ENCODE measurements at places on chromosomes 3 and 15.

DNA sequence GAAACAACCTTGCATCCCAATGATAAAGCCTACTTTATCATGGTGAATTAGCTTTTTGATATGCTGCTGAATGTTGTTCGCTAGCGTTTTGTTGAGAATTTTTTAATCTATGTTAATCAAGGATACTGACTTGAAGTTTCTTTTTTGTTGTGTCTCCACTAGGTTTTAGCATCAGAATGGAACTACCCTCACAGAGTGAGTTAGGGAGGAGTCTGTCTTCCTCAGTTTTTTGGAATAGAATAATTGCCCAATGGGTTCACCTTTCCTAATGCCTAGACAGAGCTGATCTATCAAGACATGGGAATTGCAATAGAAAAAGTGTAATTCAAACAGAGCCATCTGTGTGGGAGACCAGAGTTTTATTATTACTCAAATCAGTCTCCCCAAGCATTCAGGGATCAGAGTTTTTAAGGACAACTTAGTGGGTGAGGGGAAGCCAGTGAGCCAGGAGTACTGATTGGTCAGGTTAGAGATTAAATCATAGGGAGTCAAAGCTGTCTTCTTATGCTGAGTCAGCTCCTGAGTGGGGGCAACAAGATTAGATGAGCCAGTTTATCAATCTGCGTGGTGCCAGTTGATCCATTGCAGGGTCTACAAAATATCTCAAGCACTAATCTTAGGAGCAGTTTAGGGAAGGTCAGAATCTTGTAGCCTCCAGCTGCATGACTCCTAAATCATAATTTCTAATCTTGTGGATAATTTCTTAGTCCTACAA is 237.4 kb upstream of the PPP2R3A start:
- DNase-seq: no peak

GRCh38 chr3:188901671-188902287 is 270.0 kb upstream of the TPRG1 start:
- no peak for DNase-seq

GRCh38 chr3:132486099-132486498 is 68.8 kb downstream of the DNAJC13 start:
- DNase-seq: no peak

DNA sequence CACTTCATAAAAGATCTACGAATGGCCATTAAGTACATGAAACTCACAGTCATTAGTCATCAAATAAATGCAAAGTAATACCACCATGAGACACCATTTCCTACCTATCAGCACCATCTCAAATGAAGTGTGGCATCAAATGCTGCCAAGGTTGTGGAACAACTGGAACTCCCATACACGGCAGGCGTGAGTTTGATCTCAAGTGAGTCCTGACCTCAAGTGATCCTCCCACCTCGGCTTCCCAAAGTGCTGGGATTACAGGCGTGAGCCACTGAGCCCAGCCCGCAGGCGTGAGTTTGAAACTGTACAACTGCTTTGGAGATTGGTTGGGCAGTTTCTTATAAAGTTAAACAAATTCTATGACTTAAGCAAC is 28.8 kb upstream of the HDAC11 start:
- DNase-seq: peak; percentile 55

DNA sequence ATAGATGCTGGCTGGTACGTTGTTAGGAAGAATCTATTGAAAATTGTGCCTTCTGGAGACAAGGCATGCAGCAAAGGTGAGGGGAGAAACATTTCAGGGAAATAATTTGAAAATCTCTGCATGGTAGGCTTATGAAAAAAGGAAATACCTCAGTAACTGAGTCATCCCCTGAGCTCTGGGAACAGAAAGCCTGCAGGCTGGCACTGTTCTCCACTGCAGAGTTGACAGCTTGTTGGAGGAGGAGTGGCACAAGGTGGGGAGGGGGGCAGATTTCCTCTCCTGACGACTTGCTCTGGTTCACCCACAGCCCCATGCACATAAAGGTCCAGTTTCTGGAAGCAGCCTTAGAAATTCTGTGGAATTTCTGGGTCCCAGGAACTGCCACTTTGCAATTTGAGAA is 179.4 kb downstream of the ABHD5 start:
- no peak for DNase-seq

DNA sequence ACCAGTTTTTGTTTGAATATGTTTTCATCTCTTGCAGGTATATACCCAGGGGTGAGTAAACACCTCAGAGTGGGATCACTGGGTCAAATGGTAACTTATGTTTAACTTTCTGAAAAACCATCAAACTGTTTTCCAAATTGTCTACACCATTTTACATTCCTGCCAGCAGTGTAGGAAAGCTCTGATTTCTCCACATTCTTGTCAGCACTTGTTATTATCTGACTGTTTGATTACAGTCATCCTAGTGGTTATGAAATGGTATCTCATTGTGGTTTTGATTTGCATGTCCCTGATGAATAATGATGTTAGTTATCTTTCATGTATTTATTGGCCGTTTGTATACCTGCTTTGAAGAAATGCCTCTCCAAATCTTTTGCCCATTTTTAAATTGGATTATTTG is 13.8 kb downstream of the FSD2 start:
- no peak for DNase-seq

GRCh38 chr15:91104111-91104510 is 4.1 kb downstream of the SV2B start:
- DNase-seq: no peak

GRCh38 chr3:184532940-184533732 is 28.4 kb upstream of the EPHB3 start:
- no peak for DNase-seq

- DNase-seq: no peak
These were observed at the start of gene APBA2 for GRCh38 chr15:28885630-28886430. APBA2 (plus strand) TSS chr15:28885974; CDS start chr15:29053885, 167,911 bp downstream.

- no peak for DNase-seq
These were observed 9.2 kb upstream of the LYZL4 start for GRCh38 chr3:42419563-42419962.

DNA sequence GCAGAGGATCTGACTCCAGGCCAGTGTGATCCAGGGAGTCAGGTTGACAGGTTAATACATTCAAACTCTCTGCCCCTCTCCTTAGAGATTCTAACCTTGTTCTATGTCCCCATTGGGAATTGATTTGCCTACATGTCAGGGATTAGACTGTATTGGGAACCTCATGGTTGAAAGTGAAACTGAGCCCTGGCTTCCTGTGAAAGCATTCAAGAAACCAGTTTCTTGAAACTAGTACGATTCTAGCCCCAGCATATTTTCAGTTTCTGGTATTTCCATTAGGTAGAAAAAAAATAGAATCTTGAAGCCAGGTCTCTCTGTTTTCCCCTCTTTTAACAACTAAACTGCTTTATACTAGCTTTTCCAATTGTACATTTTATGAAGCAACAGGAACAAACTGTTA is 140.4 kb upstream of the ABI3BP start:
- no peak for DNase-seq

DNA sequence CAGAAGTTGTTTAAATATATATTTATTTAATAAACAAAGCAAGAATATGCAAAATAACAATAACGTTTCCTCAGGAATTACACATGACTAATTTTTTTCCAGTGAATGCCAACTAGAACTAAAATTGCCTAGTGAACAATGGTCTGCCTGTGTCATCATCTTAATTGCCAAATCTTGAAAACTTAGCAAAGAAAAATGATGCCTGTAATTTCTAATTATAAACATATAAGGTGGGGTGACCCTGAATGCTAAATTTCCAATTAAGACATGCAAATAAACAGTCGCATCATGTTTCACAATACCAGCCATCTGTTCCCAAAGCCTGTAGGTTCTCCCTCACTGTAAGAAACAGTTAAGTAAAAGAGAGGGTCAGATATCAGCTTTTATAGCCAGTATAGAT is 67.6 kb upstream of the PLCL2 start:
- no peak for DNase-seq

DNA sequence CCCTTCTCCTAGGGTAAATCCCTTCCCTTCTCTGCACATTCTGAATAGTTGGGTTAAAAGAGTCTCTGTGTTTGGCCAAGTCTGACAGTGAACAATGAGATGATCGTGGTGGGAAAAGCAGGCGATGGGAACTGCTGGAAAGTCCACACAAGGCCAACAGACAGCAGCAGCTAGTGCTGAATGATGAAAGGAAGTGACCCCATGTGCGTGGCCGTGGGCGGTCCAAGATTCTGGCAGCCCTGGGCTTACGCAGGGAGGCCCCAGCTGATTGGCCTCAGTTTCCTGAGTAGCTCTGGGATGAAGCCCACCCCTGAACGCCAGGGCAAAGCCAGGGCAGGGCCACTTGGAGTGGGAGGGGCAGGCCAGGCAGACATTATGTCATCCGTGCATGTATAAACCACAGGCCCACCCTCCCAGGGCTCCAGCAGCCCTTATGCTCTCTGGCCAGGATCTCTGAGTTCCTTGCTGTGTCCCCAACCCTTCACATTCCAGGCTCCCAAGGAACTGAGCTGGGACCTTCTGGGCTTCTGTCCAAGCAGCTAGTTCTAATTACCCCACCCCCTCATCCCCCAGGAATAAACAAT is 57.8 kb downstream of the CDC25A start:
- peak; percentile 67 for DNase-seq

GRCh38 chr15:78265752-78266224 is 1.4 kb downstream of the DNAJA4 start:
- DNase-seq: no peak

DNA sequence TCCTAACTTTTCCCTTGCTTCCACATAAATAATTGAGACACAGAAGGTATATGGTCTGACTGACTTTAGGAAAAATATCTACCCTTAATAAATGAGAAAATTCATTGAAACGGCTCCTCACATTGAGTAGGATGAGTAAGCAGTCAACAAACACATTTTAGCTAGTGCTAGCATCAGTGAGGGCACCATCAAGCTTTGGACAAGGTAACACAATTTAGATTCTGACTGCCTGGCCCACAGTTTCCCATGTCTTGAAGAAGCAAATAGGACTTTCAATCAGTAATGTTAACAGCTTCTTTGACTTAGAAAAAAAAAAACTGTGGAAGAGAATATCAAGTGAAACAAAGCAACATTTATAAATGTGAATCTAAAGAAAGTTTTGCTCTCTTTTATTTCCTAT is 70.1 kb upstream of the MBNL1 start:
- no peak for DNase-seq

DNA sequence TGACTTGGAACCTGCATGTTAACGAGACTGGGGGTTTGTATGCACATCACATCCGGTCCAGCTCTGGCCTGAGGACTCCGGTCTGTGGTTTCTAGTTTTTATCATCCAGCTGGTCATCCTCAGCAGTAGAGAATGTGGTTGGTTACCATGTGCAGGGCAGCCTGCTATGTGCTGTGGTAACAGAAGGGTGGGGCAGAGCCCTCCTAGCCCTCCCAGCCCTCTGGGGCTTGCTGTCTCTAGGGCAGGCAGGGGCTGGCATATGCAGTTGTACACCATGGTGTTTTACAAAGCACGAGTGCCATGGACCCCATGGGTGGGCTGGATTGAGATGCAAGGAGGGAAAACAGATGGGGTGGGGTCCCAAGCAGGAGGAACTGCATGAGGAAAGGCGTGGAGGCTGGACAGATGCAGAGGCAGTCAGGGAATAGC is 70.2 kb downstream of the APBA2 start:
- no peak for DNase-seq

- DNase-seq: no peak
These were observed 4.3 kb downstream of the MINDY2 start for GRCh38 chr15:58775402-58775801.

DNA sequence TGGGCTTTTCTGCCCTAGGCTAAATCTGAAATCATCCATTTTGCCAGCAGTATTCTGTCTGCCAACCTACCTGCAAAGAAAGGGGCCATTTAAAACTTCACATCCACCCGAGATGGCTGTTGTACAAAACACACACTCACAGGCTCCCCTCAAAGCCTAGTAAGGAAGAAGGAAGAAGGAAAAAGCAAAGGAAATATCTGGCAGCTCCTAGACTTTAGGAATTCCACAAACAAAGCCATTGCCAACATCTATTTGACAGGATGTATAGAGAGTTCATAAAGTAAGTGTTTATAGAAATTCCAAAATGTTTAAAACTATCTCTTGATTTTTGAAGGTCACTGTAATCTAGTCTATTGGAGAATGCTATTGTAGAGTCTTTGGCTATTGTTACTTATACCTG is 91.9 kb upstream of the THBS1 start:
- DNase-seq: no peak

GRCh38 chr15:89825271-89825940 is 10.8 kb upstream of the ANPEP start:
- DNase-seq: no peak

- DNase-seq: no peak
These were observed 30.1 kb upstream of the IP6K2 start for GRCh38 chr3:48747015-48747615.

DNA sequence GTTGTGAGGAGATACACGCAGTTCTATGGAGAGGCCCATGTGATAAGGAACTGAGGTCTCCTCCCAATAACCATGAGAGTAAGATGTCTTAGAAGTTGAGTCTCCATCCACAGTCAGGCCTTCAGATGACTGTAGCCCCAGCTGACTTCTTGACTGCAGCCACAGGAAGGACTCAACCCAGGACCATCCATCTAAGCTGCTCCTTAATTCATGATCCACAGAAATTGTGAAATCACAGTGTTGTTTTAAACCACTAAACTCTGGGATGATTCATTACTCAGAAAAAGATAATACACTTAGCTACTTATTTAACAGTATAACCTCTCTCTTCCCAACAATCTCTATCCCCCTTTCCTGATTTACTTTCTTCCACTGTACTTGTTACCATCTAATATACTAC is 173.3 kb downstream of the ALDH1A2 start:
- DNase-seq: no peak

- no peak for DNase-seq
These were observed 58.2 kb downstream of the FMN1 start for GRCh38 chr15:33136353-33136752.

DNA sequence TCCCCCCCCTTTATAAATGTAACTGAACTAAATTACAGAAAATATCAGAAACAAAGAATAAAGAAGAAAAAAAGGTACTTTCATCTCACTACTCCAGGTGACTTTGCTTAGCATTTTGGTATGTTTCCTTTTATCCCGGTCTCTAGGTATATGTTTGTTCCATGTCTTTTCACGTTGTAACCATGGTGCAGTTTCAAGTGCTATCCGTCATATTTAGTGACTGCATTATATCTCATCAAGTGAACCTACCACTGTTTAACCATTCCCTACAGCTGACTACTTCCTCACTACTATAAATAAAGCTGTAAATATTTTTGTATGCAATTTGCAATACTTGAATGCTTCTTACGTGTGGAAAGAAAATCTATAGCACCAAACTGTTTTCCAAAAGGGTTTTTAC is 2.2 kb downstream of the BTBD1 start:
- DNase-seq: no peak

DNA sequence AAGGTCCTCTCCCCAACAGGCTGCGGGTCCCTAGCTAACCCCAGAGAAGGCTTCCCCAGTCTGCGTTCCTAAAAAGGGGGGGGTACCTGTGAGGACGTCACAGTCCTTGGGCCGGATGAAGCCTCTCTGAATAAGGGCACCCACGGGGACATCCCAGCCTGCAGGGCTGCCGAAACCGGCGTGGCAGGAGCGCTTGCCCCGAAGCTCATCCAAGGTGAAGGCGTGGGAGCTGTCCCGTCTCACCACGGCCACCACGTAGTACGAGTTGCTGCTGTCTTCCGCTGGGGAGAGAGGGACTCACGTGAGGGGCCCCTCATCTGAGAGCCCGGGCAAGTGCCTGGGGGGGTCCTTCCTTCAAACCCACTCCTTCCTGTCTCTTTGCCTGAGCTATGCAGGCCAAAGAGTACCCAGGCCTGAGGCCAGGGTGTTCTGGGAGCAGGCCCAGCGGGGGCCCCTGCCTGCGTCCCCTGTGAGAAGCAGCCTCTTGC is 20.0 kb downstream of the MELTF start:
- DNase-seq: no peak

- DNase-seq: no peak
These were observed 8.0 kb downstream of the CHD2 start for GRCh38 chr15:92907896-92908712.

GRCh38 chr15:41408234-41408641 is 5.9 kb upstream of the NDUFAF1 start:
- DNase-seq: no peak
